Uterus (tissue), 4 donors: ENCODE measurements at places on chromosomes 4 and X.

- no peaks in the 10 kb centered on the region for H3K4me1 ChIP-seq
- no peak for DNase-seq
- no peak overlapping the region for H3K27ac ChIP-seq
- no peak overlapping the region for H3K4me3 ChIP-seq
- no peaks in the 10 kb centered on the region for H3K36me3 ChIP-seq
These were observed 62.5 kb downstream of the PGRMC2 start for GRCh38 chr4:128225148-128225547.

DNA sequence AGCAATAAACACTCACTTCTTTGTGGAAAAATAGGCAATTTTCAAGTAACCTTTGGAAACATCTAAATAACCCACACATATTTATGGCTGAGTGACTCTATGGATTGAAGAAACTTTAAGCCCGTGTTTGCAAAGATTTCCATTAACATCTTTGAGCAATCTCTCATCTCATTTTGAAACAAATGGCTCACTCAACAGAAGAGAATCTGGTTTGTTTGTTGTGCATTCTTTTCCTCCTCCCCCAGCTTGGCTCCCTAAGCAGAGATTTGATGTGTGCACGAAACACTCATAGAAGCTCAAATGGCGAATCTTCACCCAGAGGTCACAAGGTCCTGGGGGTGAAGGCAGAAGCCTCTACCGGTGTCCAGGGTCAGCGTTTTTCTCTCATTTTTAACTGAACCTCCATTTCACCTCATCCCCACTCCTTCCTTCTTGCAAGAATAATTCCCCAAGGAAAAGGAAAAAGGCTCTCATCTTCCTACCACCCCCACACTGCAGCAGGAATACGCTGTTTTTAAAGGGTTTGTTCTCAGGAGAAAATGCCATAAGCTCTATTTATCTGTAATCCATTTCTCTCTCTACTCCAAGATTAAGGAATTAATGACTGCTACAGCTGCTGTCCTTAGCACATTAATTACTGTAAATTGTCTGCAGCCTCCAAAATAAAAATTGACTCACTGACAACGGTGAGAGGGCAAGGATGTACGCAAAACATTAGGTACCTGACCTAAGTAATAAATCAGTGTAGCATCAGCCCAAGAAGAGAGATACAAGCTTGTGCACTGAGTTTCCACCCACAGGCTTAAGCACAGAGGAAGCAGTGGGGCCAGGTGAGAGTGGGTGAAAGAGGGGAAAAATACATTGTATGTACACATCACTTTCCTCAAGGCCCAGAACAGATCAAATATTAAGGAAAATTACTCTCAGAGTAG is 307.6 kb upstream of the NOCT start:
- no peaks in the 10 kb centered on the region for H3K27me3 ChIP-seq
- H3K27ac ChIP-seq, result no peak overlapping the region
- DNase-seq, result no peak
- no peak overlapping the region for H3K4me3 ChIP-seq
- no peaks in the 10 kb centered on the region for H3K36me3 ChIP-seq

GRCh38 chrX:123324625-123325024 is 140.5 kb downstream of the GRIA3 start:
- H3K36me3 ChIP-seq, result no peaks in the 10 kb centered on the region
- no peak overlapping the region for H3K27ac ChIP-seq
- no peak for DNase-seq
- no peaks in the 10 kb centered on the region for H3K27me3 ChIP-seq

GRCh38 chrX:124895947-124896346 is 423.7 kb upstream of the TEX13C start:
- no peaks in the 10 kb centered on the region for H3K36me3 ChIP-seq
- H3K27me3 ChIP-seq, result no peaks in the 10 kb centered on the region
- no peak overlapping the region for H3K4me3 ChIP-seq
- H3K27ac ChIP-seq, result no peak overlapping the region

DNA sequence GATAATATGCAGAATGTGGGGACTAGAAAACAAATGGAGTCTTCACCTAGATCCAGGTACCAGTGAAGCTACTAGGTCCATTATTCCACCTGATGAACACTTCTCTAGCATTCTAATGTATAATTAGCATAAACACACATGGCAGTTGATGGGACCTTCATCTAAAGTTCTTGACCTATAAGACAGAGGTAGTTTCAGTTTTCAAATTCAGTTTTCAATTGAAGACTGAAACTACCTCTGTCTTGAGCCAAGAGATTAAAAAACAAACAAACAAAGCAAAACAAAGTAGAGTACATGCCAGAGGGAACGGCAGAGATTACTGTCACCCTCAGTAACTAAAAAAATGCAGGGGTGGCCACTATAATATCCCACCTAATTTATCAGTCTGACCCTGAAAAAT is 199.9 kb upstream of the NEIL3 start:
- H3K4me1 ChIP-seq, result no peaks in the 10 kb centered on the region
- no peak overlapping the region for H3K4me3 ChIP-seq

DNA sequence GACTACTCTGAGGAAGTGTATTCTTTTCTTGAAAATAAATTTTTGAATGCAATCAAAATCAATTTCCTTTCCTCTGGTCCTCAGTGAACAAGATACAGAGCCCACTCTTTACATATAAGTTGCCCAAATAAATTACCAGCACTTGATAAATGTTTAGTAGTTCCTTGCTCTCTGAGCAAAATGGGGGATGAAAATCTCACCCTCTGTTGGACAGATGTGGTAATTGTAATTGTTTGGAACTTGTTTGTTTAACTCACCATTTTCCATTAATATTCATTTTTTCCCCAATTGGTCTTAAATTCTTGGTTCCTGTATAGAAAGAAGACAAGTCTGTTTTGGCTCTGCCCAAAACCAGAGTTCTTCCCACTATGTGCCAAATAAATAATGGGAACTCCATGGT is 146.3 kb downstream of the LDB2 start:
- no peaks in the 10 kb centered on the region for H3K27me3 ChIP-seq
- no peak overlapping the region for H3K27ac ChIP-seq
- H3K36me3 ChIP-seq, result no peaks in the 10 kb centered on the region
- no peak overlapping the region for H3K4me3 ChIP-seq

DNA sequence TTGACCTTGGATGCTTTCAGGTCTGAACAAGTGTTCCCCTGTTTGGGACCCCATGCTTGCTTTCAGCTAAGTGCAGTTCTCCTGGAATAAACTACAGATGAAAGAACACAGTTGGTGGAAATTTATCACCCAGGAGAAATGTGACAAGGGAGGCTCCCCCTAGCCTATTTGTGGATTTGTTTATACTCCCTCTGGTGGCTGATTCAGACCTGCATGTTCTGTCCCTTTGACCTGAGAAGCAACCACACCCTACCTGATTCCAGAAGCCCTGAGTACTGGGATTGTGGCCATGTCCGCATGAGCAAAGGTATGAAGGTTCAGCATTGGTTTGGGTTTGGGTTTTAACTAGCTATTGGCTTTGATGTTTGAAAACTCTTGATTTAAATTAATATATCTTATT is 440.9 kb downstream of the MID1IP1 start:
- no peak overlapping the region for H3K27ac ChIP-seq
- no peaks in the 10 kb centered on the region for H3K4me1 ChIP-seq
- no peak for DNase-seq
- no peak overlapping the region for H3K4me3 ChIP-seq

GRCh38 chrX:71095033-71095432 is 618 bp upstream of the FOXO4 start:
- H3K36me3 ChIP-seq, result no peaks in the 10 kb centered on the region
- no peaks in the 10 kb centered on the region for H3K4me1 ChIP-seq
- peak overlapping the region; percentile 63 for H3K4me3 ChIP-seq
- no peaks in the 10 kb centered on the region for H3K27me3 ChIP-seq
- DNase-seq, result no peak

DNA sequence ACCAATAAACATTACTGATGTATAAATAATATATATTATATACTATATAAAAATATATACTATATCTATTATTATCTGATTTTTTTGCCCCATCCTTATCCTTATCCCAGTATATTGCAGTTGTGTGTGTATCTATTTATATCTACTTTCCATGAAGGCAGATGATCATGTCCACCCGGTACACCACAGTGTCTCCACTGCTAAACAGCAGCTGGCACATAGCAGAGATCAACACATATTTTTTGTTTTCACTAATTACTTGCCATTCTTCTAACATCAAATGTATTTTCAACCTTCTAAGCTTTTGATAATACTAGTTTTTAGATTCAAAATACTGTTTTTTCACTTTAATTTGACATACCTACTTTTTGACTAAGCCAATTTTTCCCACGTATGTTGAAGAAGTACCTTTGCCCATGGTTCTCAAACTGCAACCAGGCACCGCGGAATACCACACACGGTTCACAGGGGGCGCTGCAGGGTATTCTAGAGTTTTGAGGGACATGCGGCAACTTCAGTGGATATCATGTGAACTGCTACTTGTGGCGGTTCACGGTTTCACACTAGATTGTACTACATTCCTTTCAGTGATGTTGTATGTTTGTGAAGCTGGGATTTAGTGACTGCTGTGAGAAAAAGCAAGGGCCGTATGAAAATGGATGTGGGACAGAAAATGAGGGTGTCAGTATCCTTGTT is 182.5 kb upstream of the NPY2R start:
- H3K27ac ChIP-seq, result no peak overlapping the region
- H3K27me3 ChIP-seq, result no peaks in the 10 kb centered on the region
- H3K4me3 ChIP-seq, result no peak overlapping the region
- no peaks in the 10 kb centered on the region for H3K36me3 ChIP-seq
- DNase-seq, result no peak

DNA sequence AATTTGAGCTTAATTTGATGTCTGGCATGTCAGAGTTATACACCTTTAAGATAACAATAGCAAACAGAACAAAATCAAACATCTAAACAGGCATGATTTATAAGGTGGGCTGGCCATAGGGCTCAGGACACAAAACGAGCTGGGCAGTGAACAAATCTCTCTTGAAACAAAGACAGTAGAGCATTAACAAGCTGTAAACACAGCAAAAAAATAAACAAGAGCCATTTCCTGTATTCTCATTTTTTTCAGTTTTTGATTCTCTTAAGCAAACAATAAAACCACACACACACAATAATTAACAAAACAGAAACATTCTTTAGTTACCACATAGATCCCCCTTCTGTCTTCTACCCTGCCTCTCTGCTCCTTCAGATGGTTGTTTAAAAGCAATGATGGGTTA is 68.3 kb upstream of the TMEM150C start:
- H3K4me1 ChIP-seq, result no peaks in the 10 kb centered on the region
- H3K27me3 ChIP-seq, result no peaks in the 10 kb centered on the region
- H3K27ac ChIP-seq, result no peak overlapping the region
- no peak overlapping the region for H3K4me3 ChIP-seq

GRCh38 chr4:98514741-98515469 is 143.5 kb downstream of the TSPAN5 start:
- peak overlapping the region; percentile 14 for H3K27ac ChIP-seq
- no peak overlapping the region for H3K4me3 ChIP-seq
- no peaks in the 10 kb centered on the region for H3K36me3 ChIP-seq
- H3K27me3 ChIP-seq, result no peaks in the 10 kb centered on the region
- no peaks in the 10 kb centered on the region for H3K4me1 ChIP-seq

GRCh38 chrX:133215017-133215416 is 3.1 kb downstream of the TFDP3 start:
- no peak for DNase-seq
- H3K4me1 ChIP-seq, result no peaks in the 10 kb centered on the region
- H3K4me3 ChIP-seq, result no peak overlapping the region
- H3K36me3 ChIP-seq, result no peaks in the 10 kb centered on the region

DNA sequence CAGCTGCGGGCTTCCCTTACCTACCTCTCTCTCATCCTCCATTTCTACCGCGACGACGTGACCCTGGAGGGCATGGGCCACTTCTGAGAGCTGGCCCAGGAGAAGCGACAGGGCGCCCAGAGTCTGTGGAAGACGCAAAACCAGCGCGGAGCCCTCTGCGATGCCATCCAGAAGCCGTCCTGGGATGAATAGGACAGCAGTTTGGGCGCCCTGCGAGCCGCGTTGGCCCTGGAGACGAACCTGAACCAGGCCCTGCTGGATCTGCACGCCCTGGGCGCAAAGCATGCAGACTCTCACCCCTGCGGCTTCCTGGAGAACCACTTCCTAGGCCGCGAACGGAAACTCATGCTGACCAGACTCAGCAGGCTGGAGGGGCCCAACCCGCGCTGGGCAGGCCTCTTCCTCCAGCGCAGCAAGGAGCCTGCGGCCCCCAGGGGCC is 52.7 kb upstream of the TMPRSS11F start:
- H3K27ac ChIP-seq, result no peak overlapping the region
- H3K36me3 ChIP-seq, result no peaks in the 10 kb centered on the region
- no peaks in the 10 kb centered on the region for H3K4me1 ChIP-seq
- DNase-seq, result no peak
- H3K27me3 ChIP-seq, result no peaks in the 10 kb centered on the region

GRCh38 chr4:6421397-6421796 is 51.0 kb downstream of the PPP2R2C start:
- H3K27me3 ChIP-seq, result no peaks in the 10 kb centered on the region
- H3K36me3 ChIP-seq, result no peaks in the 10 kb centered on the region
- H3K4me1 ChIP-seq, result no peaks in the 10 kb centered on the region
- no peak overlapping the region for H3K27ac ChIP-seq
- H3K4me3 ChIP-seq, result no peak overlapping the region
